Dorsolateral prefrontal cortex (tissue), 122 donors: ENCODE measurements at places on chromosomes 1 and 21. TPM values are rescaled to one million over a fixed set of nuclear protein-coding genes. Genes with fewer than 3 reads are reported as not detected.

Gene CAPN9
- total RNA-seq: 1.9 TPM

Gene GBP7
- not detected for total RNA-seq

Gene CHAF1B
- total RNA-seq: 6.0 TPM

Gene FCMR
- total RNA-seq: 0.24 TPM

Gene USH2A
- 0.35 TPM for total RNA-seq

Gene KRTAP19-1
- total RNA-seq: not detected

Gene SLFNL1
- total RNA-seq: 5.1 TPM

Gene IER5
- 19.7 TPM for total RNA-seq

Gene SYT6
- 4.9 TPM for total RNA-seq

Gene B3GALT5
- 3.4 TPM for total RNA-seq

Gene SEC16B
- total RNA-seq: 12.5 TPM

Gene SYDE2
- total RNA-seq: 5.3 TPM
